ENCODE measurements at places on chromosomes 7 and 10.
A peak's percentile ranks its signal among the peaks of the same experiment; 100 is the strongest.

DNA sequence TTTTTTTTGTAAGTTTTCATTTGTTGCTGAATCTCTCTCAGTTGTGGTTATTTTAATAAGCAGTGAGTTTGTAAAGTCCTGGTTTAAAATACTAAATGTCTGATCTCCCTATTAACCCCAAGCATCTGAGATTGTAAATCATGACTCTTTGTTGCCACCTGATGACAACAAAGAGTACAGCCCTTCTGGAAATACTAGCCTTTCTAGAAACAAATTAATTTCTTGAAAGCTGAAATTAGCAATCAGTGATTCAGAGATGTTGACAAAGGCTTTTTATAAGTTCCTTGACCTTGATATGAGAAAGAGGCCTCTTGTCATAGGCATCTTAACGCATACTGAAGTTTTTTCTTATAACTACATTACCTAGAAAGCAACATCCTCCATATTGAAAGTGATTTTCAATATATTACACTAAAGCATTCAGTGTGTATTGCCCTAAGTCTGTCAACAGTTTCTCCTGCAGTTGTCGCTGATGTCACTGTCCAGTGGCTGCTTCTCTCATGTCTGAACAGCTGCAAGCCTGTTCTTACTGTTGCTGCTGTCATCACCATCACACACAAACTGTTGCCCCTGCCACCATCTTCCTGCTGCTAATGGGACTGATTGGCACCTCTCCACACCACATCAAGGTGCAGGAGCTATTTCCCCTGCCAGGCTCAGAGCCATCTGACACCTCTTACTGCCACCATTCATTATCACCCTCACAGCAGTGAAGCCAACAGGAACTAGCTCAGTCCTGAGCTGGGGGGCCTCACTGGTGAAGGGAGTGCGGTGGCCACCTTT lies 95.1 kb upstream of the LRGUK start:
- DNase-seq, result no peak

GRCh38 chr10:92290076-92290836 lies 622 bp downstream of the CPEB3 start:
- DNase-seq, result peak; percentile 46

- DNase-seq, result no peak
Observed at GRCh38 chr7:41830271-41830670, 127.4 kb upstream of the INHBA start.

DNA sequence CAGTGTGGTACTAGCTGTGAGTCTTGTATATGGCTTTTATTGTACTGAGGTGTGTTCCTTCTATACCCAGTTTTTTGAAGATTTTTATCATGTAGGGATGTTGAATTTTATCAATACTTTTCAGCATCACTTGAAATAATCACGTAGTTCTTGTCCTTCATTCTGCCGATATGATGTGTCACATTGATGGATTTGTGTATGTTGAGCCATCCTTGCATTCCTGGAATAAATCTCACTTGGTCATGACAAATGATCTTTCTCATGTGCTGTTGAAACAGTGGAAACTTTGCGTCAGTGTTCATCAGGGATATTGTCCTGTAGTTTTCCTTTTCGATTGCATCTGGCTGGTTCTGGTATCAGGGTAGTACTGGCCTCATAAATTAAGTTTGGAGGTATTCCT lies 7.1 kb upstream of the PRKAR1B start:
- no peak for DNase-seq

DNA sequence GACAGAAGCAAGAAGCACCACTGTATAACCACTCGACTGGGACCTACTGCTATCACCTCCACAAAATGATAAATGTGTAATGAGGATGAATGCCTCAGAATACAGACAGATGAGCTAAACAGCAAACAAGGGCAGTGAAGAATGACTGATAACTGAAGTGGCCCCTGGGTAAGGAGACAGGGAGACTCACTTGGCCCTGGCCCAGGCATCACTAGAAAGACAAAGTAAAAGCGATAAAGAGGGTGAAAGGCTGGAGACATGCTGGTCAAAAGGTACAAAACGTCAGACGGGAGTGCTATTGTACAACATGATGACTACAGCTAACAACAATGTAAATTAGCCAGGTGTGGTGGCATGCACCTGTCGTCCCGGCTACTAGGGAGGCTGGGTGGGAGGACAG lies 27.8 kb upstream of the APBB1IP start:
- DNase-seq, result no peak

DNA sequence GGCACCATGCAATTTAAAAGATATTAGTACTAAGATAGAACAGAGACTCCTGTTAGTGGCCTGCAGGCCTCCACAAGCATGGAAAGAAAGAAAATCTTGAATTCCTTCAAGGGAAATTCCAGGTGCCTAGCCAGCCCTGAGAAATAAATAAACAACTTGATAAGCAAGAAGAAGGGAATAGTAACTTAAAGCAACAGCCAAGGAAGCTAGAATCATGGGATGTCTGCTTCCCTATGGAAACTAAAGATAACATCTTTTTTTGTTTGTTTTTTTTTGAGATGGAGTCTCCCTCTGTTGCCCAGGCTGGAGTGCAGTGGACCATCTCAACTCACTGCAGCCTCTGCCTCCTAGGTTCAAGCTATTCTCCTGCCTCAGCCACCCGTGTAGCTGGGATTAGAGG lies 128.6 kb downstream of the SKIDA1 start:
- no peak for DNase-seq

DNA sequence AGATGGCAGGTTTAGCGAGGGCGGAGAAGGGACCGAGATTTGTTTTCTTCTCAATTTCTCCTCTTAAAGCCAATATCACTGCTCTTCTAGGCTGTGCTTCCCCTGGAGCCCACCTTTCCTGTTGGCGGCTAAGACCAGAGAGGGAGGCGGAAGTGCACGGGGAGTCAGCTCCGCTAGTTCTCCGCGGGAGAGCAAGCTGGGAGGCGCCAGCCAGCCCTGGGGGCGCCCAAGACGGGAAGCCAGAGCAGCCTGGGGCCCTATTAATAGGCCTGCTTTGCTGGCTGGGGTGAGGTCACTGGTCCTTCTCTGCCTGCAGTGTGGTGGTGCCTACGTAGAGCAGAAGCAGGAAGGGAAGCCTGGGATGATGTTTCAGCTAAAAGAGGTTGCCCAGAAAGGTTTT lies 61.6 kb downstream of the LSM5 start:
- DNase-seq, result no peak

- DNase-seq, result no peak
Observed at GRCh38 chr7:39606352-39606751, 17.0 kb upstream of the RALA start.

GRCh38 chr7:35768346-35768745 lies 32.5 kb upstream of the SEPTIN7 start:
- DNase-seq, result no peak

- no peak for DNase-seq
Observed at GRCh38 chr7:26141077-26141476, 10.9 kb upstream of the NFE2L3 start.

DNA sequence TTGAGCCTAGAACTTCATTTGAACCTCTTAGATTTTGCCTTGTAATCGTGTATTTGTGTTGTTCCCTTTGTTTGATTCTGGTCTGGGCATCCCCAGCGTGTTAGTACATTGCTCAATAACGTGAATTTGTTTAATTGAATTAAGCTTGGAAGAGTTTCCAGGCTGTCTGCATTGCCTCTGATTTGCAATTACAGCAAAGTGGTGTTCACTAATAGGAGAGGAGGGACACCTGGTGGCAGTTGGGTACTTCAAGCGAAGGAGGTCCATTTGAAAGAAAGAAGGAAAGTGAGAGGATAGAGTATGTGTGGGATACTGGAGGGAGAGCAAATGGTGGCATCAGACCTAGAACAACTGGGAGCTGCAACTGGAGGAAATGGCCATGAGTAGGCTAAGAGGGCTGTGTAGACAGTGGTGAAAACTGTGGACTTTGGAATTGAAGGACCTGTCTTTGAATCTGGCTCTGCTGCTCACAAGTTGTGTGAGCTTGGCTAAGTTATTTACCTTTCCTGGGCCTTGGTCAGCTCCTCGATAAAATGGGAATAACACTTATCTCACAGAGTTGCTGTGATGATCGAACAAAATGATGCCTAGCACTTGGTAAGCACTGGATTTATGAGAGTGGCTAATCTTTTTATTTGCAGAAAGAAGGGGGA lies 15.1 kb downstream of the LSMEM1 start:
- DNase-seq, result peak; percentile 62

DNA sequence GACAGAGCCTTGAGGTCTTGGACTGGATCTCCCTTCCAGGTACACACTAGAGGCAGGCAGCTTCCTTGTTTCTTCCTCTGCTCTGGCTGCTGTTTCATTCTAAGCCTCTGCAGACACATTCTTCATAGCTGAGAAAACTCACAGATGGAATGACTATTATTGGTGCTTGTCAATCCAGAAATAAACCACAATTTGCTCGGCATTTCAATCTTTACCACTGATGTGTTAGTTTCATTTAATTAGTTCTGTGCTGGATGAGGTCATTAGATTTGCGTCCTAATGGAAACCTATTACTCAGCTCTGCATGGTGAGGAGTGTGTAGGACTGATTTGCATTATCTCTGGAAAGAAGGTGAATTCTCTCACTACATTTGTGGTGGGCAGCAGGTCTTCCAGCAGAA lies 392.5 kb downstream of the NRG3 start:
- DNase-seq, result no peak

GRCh38 chr7:39094731-39095130 lies 117.0 kb downstream of the POU6F2 start:
- no peak for DNase-seq

- no peak for DNase-seq
Observed at GRCh38 chr10:74293686-74294371, 142.8 kb downstream of the ADK start.

GRCh38 chr7:11341285-11341944 lies 367.7 kb downstream of the PHF14 start:
- DNase-seq, result peak; percentile 35

DNA sequence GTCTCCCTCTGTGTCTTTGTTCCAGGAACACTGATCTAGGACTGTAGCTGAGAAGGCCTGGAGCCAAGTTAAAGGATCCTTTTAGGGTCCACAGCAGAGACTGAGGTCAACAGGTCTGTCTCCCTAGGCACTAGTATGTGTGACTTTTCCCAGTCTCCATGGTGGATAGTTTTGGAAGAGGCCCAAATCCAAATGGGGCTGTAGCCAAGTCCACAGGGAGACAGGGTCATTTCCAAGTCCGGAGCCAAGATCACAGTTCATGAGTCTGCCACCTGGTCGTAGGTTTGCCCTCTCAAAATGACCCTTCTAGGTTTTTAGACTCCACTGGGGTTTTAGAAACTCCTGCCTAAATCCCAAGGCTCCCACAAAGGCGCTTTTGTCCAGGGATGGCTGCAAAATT lies 16.8 kb downstream of the ZNF277 start:
- no peak for DNase-seq

DNA sequence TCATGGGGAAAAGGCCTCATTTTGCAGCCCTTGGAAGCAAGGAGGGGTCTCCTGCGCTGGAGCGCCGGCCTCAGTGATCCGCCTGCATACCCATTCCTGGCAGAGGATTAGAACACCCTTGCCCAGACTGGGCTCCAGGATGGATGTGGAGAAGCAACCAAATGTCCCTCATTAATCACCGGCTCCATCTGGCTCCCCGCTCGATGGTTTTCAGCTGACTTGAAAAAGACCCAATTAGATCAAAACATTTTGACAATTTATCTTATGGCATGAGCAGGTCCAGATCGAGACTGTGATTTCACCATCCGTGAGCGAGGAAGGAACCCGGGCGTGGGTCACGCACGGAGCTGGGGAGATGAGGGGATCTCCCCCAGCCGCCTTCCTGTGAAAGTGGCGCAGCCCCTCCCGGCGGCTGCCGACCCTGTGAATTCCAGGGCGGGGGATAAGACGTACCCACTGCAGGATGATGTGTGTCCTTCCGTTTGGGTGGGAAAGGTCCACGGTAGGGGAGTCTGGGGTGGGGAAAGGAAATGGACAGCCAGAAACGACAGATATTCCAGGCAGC lies 141.6 kb downstream of the EMX2 start:
- no peak for DNase-seq

- no peak for DNase-seq
Observed at GRCh38 chr10:71650397-71650796, 69.2 kb downstream of the C10orf105 start.

DNA sequence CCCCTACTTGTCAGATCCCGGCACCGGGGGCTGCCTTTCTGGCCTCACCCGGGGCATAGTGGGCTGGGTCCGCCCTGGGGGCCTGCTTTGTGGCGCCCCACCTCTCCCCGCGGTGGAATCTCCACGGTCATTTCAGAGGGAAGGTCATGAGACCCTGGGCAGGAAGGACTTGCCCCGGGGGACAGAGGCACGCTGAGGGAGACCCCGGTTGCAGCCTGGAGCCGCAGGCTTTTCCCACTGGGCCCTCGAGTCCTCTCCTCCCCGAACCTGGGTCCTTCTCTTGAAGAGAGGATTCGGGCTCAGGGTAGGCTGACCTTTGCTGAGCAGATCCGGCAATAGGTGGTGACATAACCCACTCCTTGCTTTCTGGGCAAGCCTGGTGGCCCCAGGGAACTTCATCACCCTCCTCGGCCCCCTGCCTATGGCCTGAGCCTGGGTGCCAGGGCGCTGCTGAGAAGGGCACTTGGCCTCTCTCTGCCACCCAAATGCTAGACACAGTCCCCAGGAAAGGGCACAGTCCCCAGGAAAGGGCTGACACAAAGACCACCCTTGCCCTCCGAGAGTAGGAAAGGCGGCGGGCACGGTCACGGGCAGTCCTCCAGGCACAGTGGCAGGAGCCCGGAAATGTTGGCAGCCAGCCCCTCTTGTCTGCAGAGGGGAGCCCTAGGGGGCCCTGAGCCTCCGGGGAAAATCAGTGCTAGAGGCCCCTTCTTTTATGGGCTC lies 36.2 kb downstream of the FKBP6 start:
- no peak for DNase-seq

GRCh38 chr10:95458014-95458413 lies 103.2 kb downstream of the SORBS1 start:
- no peak for DNase-seq

GRCh38 chr10:67541411-67541810 lies 154.6 kb downstream of the CTNNA3 start:
- DNase-seq, result no peak

DNA sequence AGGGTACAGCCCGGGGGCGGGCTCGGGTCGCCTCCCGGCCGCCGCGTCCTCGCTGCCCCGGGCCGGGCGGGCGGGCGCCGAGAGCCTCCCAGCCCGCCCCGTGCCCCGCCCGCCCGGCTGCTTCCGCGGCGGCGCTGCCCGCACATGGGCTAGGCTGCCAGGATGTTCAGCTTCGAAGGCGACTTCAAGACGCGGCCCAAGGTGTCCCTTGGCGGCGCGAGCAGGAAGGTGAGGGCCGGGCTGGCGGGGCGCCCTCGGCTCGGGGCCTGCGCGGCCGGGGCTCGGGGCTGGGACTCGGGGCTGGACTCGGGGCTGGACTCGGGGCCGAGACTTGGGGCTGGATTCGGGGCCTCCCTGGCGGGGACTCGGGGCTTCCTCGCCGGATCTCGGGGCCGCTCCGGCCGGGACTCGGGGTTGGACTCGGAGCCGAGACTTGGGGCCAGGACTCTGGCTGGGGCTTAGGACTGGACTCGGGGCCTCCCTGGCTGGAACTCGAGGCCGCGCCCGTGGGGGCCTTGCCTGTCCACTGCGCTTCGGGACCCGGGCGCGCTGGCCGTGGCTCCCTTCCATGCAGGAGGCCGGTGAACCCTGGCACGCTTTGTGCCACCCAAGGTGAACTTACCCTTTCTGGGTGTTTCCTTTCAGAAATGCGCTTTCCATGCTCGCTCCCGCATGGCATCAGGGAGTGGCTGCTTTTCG lies 534 bp downstream of the UBE3C start:
- no peak for DNase-seq

GRCh38 chr7:139895141-139895829 lies 66.2 kb downstream of the TBXAS1 start:
- no peak for DNase-seq

All from Caco-2 (cell line).